Stimulated activated CD8-positive, alpha-beta memory T cell treated with anti-CD3 and anti-CD28 coated beads, Interleukin-7, amount 100 ng/mL, for 24 hours (primary cell): ENCODE measurements at places on chromosomes 6 and 20.

DNA sequence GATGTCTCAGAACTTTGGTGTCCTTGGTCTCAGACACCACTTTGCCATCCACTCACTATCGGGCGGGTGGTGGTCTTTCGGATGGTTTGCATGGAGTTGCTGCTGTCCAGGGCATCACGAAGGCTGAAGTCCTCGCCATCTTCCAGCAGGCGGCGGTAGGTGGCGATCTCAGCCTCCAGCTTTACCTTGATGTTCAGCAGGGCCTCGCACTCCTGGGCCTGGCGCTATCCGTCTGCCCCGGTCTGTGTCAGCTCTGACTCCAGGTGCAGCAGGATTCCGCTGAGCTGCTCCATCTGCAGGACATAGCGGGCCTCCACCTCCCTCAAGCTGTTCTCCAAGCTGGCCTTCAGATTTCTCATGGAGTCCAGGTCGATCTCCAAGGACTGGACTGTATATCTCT, 36.0 kb downstream of the ZNF311 start:
- DNase-seq, result no peak

DNA sequence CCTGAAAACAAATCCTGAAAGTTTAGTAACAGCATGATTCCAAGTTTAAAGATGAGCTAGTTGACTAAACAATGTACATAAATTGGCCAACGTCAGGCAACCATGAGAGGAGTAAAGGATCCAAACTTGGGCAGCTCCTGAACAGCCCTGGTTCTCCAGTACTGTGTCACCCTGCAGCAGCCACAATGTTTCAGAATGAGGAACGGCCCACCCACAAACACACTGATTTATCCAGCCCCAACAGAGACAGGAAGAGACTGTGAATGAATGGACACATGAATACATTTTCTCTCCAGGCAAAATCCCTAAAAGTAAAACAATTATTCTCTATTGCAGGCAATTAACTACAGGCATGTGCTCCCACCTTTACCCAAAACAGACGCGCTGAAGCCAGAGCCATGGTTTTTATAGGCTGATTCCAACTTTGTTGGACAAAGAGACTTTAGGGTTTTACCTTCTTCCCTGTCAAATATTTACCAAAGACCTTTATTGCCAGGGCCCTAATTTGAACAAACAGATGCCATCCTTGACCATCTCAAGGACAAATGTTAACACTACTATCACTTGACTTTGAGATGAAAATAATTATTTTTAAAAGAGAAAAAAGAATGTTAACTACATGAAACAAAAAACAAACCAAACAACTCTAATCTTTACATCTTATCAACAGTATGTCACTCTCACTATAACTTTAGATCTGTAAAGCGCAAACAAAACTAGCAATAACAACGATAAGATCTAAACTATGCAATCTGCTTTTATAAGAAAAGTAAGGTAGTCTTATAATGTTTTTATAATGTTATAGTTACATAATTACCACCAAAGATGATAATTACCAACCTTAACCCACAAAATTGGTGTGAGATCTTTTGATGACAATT, 22.9 kb downstream of the CNKSR3 start:
- no peak for DNase-seq

- DNase-seq, result no peak
These were observed 82.2 kb upstream of the GATA5 start for GRCh38 chr20:62557999-62558408.

DNA sequence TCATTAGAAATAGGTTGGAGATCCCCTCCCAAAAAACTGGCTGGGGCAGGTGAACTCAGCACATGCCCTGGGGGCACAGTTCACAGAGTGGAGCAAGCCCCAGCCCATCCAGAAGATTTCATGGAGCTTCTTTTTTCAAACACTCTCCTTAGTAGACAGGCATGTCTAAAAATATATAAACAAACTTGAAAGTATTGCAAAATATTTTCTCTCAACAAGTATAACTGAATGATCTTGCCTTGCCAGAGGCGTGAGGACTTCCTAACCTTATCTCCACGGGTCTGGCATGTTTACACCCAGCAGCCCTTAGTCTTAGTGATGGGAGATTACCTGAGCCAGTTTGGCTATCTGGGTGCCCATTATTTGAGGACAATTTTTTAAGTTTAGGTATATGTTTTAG, 107.1 kb downstream of the QRSL1 start:
- no peak for DNase-seq

- no peak for DNase-seq
These were observed 44.6 kb downstream of the WDR27 start for GRCh38 chr6:169657284-169657610.

DNA sequence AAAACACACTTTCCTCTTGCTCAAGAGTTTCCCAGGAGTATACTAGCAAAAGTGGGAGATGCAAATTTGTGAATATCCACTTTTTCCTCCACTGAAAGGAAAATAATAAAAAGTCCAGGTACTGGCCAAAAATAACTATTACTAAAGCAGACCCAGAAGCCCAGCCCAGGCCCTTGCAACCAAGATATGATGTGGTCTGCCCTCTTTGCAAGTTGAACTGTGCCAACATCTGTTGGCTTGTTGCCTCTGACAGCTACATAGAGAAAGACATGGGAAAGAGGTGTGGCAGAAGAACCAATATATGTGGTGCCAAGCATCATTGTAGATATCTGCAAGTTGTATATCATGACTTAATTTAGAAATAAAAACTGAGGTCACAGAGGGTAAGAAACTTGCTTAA, 78.4 kb upstream of the JAG1 start:
- no peak for DNase-seq

- no peak for DNase-seq
These were observed 674 bp downstream of the NRSN1 start for GRCh38 chr6:24126586-24127192.

DNA sequence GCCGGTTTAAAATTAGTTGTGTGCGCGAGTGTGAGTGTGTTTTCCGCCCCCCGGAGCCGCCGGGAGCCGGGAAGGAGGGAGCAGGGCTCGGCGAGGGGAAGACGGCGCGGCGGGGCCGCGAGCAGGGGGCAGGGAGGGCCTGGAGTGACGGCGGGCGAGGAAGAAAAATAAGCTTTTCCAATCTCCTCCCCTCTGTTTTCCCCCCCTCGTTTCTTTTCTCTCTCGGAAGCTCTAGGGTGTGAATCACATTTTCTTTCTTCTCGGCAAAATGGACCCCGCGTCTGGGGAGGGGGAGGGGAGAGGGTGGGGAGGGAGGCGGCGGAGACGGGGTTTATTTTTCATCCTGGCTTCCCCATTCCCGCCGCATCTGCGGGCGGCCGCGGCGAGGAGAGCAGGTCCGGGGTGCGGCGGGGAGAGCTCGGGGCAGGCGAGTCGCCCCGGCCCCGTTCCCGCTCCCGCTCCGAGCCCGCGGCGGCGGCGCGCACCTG, 881 bp downstream of the BICRAL start:
- peak; percentile 43 for DNase-seq

DNA sequence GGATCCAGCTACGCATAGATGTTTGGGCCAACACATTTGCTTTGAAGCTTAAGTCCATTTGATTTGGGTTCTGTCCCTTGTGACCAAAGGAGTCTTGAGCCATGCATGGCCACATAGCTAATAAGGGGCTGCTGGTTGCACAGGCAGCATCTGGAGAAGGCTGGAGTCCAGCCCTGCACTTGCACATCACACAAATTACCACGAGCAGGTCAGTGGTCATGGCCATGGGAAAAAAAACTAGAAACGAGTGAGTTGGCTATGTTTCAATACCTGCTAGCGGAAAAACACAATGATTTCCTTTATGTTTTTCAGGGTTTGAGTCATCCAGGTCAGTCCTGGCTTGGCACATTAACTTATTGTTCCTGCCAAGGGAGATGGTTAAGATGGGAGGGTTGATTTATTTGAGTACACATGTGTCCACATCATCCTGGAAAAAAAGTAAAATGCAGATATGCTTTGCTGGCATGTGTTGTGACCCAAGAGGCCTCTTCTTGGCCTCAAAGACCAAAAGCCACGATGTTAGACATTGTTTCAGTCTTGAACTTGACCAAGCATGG, 5.6 kb upstream of the STX16 start:
- no peak for DNase-seq

DNA sequence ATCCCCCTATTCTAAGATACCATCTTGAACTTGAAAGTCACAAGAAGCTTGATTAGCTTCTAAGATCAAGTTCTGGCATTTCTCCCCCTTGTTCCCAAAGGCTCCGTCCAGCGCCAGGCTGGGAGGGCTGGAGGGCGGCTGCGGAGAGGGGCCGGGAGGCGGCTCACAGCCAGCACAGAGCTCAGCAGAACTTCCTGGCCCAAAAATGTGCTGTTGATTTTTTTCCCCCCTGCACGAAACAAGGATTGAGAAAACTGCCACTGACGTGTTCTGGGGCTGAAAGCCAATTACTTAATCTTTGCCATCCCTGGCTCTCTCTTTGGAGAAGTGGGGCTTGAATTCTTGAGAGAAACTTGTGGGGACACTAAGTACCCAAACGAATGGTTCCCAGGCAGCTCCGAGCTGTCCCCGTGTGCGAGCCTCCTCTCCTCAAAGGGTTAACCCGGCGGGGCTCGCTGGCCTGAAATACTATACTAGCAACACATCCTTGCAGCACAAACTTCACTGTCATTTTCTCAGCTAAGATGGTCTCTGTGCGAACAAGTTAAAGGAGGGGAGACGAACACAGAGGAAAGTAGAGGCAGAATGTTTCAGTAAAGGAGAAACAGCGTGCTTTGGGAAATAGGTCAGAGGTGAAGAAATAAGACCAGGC, 452 bp downstream of the TRAF3IP2 start:
- no peak for DNase-seq

DNA sequence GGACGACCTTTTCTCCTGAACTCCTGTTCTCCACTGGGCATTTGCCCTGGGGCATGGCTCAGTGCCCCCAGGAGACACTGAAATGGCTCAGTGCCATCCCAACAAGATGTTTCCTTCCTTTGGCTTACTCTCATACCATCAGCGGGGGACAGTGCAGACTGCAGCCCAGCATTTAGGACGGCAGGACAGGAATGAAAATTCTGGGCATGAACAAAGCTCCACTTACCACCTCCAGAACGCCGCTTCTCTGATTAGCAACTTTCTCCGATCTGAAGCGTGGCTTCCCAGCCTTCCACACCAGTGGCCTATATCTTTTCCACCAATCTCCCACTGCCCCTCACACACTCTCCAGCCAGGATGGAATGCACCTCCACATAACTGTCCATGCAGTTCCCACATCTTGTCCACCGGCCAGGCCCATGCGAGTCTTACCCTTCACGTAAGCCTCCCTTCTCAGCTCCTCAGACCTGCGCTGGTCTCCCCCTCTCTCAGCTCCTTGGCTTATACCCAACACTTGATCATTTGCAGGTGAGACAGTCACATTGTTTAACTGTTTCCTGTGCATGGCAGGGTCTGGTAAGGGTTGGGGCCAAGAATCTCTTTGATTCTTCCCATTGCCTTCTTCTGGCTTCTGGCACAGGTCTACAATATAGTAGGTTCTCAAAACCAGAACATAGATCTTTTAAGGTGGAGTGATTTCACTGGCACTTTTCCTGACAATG, 114.5 kb downstream of the FYN start:
- DNase-seq, result no peak

GRCh38 chr6:34384321-34385153, 7.9 kb downstream of the NUDT3 start:
- no peak for DNase-seq

- DNase-seq, result no peak
These were observed 443.8 kb downstream of the TENT5A start for GRCh38 chr6:81308577-81309279.

DNA sequence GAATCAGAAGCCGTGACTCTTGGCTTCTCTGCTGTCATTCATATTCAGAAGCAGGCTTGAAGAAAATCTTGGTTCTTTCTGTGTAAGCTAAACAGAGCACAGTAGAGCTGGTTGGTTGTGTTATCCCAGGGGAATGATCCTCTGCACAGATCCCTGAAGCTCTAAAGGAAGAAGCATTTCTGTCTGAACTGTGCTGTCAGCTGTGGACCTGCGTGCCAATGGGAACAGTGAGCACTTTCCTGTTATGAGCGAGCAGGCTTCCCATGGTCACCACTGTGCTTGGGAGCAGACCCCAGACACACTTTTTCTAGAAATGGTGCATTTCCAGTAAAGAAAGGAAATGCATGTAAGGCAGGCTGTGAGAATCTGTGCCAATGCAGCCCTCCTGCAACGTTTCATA, 490.2 kb downstream of the EPM2A start:
- no peak for DNase-seq

DNA sequence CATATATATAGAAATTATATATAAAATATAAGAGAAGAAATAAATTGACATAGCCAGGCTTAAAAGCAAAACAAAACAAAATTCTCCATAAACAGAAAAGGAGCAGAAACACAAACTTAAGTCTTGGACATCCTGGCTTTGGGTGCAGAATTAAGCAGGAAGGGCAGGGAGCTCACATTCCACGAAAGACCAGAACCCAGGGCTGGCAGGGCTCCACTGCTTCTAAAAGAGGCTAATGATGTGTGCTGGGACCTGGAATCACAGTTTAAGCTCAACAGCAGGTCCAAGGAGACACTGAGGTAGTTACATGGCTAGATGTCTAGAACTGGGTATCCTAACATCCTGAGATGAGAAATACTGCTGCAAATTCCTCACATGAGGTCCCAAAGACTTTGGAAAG, 210.3 kb downstream of the WDR27 start:
- no peak for DNase-seq
